ENCODE measurements at places on chromosomes 12 and 14.

- no peak for DNase-seq
Measured at GRCh38 chr12:18908191-18908590, 170.3 kb downstream of the CAPZA3 start.

DNA sequence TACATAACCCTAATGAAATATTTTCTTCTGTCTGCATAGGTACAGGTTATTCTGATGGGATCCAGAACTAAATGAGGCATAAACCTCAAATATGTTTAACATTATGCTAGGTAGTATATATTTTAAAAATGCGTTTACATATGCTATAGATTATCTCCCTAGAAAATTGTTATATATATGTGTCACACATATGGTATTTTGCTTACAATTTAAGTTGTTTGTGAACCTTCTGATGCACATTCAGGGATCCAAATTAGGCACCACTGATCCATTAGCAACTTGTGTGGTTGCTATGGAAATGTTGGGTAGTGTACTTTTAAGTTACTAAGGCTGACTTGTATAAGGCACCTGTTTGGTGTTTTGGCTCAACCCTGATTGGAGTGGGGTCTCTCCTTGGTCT lies 456.7 kb downstream of the AEBP2 start:
- no peak for DNase-seq

DNA sequence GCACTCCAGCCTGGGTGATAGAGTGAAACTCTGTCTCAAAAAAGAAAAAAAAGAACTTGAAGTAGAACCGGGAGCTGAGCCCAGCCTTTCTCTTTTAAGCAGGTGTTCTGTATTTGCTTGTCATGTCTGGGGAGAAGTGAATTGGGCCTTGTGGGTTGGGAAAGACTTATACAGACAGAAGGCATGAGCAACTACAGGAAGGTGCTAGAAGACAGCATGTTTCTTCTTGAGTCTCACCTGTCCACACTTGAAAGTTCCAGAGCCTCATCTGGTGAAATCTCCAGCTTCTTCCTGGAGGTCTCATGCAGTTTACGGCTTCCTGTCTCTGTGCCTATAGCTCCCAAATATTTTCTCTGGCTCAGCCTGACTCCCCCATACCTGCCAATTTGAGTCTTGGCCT lies 2.5 kb downstream of the PGAM5 start:
- DNase-seq, result no peak

GRCh38 chr12:26878661-26879119 lies 45.7 kb upstream of the ITPR2 start:
- DNase-seq, result no peak

DNA sequence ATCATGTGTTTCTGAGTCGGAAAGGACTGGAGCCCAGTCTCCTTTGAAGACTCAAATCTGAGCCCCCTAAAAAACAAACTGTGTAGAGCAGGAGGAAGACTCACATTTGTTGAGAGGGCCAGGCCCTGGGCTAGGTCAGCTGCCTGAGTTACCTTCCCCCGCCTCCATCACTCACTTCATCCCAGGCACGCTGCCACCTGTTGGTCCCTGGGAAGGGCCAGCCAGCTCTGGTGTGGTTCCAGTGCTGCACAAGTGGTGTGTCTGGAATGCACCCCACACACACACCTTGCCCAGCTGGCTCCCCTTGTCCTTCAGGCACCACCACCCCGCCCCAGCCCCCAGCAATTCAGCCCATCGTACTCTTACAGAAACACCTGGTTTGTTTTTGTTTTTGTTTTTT lies 9.0 kb downstream of the MVK start:
- no peak for DNase-seq

GRCh38 chr12:32053881-32054624 lies 52.6 kb upstream of the BICD1 start:
- DNase-seq, result no peak

DNA sequence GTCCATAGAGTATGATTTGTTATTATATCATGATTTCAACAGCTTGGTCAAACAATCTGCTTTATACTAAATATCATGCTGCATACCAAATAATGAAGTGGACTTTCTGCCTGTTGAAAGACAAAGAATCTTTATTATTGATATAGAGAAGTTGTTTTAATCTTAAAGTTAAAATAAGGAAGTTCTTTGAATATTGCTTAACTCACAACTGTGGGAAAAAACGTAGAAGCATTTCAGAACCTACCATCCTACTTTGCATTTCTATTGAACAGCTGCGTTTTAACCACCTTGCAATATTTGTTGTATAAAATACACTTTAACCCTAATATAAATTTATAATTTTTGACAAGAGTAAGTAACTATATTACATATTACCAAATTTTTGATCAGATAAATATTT lies 22.9 kb upstream of the ARL1 start:
- DNase-seq, result no peak

DNA sequence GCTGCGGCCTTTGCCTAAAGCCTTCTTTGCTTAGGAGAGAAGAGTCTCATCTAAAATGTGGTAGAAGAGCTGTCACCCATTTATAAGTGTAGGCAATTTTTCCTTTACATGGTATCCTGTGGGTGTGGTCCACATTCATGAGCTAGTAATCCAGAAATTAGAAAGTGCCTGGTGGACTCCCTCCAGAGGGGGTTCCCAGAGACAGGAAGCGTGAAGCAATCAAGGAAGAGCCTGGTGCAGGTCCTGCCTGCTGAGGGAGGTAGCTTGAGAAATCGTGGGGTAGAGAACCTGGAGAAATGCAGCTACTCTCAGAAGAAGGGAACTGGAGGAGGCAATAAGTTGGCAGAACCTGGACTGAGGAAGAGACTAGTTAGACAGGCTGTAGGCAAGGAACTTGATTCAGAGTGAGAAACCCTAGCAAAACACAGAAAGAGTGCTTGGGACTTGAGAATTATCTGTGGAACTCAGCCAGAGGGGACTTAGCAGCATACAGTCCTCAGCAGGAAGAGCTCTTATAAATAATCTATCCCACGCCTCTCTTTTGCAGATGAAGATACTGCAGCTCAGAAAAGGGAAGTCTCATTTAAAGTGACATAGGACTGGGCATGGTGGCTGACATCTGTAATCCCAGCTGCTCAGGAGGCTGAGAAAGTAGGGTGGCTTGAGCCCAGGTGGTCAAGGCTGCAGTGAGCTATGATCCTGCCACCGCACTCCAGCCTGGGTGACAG lies 182.4 kb upstream of the CCND2 start:
- DNase-seq, result no peak

GRCh38 chr14:31877255-31877798 lies 199.8 kb upstream of the ARHGAP5 start:
- DNase-seq, result no peak

DNA sequence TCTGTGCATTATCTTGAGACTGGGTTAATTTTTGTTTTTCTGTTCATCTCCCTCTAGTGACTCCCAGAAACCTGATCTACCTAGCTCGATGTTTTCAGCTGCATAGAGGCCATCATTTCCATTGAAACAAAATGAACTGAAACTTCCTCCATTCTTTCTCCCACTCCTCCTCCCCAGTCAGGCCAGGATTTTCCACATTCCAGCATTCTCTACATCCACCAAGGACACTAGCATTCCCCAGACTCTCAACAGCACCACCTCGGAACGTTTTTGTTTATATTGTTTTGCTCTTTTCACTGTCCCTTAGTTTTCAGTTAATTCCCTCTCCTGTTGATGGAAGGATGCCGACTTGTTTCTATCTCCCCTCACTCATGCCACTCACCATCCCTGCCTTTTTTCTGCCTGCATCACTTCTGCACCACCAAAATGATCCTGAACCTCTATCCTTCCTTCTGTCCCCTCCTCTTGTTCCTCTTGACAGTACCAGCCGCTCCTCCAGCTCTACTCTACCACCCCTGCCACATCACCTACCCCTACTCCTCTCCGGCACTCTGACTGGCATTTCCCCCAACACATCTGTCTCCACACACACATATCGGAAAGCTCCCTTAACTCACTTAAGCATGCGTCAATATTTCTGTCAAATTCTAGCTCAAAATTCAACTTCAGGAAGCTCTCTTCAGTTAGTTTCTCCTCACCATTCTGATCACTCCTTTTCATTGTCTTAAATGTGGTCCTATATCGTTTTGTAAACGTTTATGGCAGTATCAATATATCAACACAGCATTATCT lies 13.2 kb downstream of the OR6S1 start:
- DNase-seq, result no peak

DNA sequence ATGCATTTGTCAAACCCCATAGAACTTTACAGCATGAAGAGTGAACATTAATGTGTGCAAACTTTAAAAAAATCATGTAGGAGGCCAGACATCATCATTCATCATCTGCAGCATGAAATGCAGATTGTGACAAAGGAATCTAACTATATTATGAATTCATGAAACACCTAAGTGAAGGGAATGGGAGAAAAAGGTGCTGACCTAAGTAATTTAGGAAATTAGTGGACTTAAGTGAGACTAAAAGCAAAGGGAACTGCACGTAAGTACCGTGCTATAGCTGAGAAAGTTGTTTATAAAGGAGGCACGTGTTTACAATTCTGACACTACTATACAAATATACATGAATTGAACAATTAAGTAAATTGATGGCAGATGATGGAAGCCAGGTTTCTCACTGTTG lies 37.6 kb upstream of the JDP2 start:
- no peak for DNase-seq

DNA sequence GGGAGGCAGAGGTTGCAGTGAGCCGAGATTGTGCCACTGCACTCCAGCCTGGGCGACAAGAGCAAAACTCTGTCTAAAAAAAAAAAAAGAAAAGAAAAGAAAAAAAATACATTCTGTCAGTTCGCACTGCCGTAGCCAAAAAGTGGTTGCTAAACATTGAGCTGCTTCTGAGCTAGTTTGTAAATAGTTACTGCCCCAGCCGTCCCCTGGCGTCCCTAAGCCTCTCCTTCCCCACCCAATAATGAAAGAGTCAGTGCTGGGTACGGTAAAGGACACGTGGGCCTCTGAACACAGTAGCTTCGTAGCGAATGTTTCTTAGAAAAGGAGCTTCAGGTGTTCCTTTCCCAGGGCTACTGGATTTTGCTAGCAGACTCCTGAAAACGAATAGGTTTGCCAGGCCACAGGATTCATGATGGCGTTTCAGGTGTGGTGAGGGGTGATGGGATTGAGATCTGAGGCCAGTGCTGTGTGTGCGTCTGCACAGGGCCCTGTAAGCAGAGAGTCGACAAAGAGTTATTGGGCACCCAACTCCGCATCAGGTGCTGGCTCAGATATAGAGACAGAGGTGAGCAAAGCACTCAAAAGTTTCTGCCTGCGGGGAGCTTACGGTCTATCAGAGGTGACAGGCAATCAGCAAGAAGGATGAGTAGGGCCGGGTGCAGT lies 94.1 kb downstream of the LGMN start:
- peak; percentile 26 for DNase-seq

DNA sequence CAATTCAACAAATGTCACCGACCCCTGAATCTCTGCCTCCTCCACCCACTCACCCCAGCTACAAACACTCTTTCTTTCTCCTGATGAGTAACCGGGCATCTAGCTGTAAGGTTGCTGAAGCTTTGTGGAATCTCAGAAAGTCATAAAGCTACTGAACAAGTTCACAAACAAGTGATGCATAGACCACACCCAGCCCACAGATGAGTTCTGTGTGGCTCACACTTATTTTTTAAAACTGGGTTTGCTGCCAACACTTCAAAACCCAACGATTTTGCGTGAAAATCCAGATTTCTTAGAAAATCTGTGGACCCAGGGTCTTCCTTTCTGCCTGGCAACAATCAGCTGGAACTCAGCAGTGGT lies 96.1 kb downstream of the APAF1 start:
- peak; percentile 70 for DNase-seq

DNA sequence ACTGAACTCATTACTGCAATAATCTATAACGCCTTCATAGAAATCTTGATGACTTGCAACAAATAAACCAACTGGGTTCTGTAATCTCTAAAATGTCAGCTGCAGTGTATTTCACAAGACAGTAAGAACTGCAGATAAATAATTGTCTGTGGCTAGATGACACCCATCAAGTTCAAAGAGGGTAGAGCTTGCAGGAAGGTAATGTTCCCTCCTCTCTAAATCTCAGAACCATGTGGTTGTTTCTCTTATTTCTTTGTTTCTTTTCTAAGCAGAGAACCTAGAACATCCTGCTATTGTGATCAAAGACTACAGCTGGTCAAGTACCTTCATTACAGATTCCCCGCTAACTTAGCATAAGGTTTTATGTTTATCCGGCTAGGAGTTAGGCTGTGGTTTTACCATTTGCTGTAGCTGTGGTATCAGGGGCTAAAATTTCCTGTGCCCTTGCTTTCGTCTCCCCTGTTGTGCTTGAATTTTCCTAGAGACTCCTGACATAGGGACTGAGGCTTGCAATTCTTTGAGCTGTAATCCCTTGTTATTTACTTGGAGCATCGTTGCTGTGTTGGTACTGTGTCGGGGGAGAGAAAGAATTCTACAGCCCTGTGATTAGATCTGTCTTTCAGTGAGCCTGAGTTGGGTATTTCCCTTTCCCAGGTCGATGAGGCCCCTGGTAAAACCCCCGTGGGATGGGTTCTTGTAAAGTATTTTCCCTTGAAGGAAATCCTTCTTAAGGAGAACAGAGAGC lies 253.1 kb upstream of the BTG1 start:
- DNase-seq, result peak; percentile 34

DNA sequence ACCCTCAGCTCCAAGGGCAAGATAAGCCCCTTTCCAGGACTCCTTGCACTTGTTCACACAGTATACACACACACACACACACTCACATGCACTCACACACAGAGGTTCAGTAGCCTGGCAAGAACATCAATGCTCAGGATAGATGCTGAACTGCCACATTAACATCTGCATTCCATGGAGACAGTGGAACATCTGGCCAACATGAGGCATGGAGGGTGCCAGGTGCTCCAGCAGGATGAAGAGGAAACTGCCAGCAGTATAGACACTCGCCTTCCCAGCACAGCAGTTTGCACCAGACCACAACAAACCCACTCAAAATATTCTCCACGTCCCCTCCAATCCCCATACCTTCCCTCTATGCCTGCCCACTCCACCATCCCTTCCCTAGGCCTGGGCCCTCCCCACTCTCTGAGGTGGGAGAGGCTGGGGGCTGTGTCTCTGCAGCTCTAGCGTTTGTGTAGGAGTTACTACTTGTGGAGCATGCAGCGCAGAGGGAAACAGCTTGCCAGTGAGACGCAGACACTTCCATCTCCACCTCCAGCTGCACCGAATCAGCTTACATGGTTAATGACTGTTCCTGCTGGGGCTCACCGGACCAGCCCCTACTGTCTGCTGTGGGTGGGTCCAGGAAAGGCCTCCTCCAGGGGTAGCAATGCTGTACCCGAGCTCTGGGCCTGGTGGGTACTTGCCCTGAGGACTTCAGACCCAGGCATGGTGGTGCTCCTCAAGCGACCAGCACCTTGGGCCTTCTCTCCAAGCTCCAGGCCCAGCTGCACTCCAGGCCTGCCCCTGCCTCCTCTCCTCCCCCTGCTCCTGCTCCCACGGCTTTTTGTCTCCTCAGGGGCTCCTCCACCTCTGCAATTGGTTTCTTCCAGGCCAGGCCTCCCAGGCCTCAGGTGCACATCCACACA lies 18.6 kb upstream of the PLEKHG3 start:
- no peak for DNase-seq

- DNase-seq, result no peak
Measured at GRCh38 chr14:60789656-60790055, 55.1 kb downstream of the MNAT1 start.
